ENCODE measurements at places on chromosomes 5 and 9.

GRCh38 chr5:160627921-160628618, 206.4 kb downstream of the PTTG1 start:
- DNase-seq, result no peak

GRCh38 chr5:96562614-96563013, 99.6 kb upstream of the CAST start:
- DNase-seq, result no peak

DNA sequence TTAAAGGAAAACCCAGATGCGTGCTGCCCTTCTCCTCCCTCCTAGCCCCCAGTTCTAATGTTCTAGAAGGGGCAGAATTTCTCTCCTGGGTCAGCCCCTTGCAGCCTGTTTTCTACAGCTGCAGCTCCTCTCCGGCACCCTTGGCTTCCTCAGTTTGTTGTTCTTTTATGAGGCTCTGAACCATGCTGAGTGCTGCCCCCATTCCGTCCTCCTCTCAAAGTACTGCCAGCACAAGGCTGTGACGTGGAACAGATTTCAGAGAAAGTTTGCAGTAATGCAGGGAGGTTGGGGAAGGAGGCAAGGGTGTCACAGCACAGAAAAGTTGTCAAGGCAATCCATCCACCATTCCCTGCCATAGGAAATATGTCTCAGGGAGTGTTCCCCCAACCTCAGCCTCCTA, 63.3 kb downstream of the RGS3 start:
- DNase-seq, result no peak

DNA sequence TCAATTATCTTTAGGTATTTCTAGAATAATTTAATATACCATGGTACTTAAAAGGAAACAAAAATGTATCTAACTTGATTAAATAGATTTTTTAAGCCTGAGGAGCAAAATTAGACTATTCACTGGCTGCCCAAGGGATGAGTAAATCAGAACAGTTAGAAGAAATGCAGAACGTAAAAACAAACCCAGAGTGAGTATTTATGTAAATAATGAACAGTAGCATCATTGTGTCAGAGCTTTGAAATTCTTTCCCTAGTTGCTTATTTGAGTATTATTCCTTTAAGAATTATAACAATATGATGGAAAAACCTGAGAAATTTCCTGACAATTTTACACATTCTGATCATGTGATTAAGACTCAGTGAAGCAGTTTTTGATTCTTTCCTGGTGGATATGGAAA, 200.9 kb downstream of the GDNF start:
- DNase-seq, result no peak

GRCh38 chr5:102758576-102758975, 3.5 kb downstream of the PAM start:
- DNase-seq, result no peak

DNA sequence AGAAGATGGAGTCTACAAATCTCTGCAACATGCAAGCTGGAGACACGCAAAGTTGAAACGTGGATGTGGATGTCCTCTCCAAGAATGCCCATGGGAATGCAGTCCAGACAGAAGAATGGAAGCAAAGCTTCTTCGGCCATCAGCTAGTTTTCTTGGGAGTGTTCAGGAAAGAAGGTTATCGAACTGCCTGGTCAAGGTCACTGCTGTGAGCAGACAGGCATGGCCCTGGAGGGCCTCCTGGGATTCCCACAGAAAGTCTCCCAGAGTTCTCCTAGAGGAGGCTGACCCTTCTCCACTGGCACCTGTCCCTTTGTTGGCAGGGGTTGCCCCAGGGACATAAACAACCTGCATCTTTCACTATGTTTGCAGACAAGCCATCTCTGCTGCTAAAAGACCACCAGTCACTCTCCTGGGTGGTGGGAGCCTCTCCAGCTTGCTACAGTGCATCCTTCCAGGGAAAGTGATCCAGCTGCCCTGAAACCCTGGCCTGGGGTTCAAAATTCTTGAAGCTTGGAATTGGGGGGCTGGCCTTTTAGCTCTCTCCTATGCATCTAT, 265.8 kb downstream of the SYK start:
- DNase-seq, result no peak

DNA sequence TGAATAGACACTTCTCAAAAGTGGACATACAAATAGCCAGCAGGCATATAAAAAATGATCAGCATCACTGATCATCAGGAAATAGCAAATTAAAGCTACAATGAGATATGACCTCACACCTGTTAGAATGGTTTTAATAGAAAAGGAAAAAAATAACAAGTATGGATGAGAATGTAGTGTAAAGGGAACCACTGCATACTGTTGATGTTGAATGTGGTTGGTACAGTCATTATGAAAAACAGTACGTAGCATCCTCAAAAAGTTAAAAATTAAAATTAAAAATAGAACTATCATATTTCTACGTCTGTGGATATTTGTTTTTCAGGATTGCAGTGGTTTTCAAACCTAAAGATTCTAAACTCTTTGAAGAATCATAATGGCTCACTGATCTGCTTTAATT, 215.1 kb upstream of the NREP start:
- no peak for DNase-seq

DNA sequence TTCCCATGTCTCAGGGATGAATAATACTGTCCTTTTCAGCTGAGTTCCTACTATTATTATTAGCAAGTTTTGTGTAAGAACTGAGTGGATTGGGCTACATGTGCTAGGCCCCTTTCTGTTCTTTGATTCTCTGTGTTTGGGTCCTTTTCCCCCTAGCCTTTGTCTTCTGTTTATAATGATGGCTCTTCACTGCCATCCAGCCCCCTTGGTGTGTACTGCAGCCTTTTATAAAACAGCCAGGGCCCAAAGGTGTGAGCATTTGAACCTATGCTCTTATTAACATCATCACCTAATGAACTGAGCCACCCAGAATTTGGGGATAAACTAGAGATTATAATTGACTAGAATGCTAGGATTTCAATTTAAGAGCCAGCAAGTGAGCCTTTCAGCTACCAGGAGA, 52.6 kb downstream of the PLAC8L1 start:
- no peak for DNase-seq

- DNase-seq, result no peak
Measured at GRCh38 chr5:56429110-56429561, 196.0 kb upstream of the ANKRD55 start.

GRCh38 chr5:156391139-156391538, 64.2 kb downstream of the SGCD start:
- no peak for DNase-seq

GRCh38 chr9:127724012-127724411, 8.1 kb downstream of the TTC16 start:
- DNase-seq, result no peak

GRCh38 chr5:67992923-67993322, 222.6 kb upstream of the PIK3R1 start:
- DNase-seq, result no peak

- DNase-seq, result no peak
Measured at GRCh38 chr5:154999865-155000264, 13.7 kb upstream of the KIF4B start.

DNA sequence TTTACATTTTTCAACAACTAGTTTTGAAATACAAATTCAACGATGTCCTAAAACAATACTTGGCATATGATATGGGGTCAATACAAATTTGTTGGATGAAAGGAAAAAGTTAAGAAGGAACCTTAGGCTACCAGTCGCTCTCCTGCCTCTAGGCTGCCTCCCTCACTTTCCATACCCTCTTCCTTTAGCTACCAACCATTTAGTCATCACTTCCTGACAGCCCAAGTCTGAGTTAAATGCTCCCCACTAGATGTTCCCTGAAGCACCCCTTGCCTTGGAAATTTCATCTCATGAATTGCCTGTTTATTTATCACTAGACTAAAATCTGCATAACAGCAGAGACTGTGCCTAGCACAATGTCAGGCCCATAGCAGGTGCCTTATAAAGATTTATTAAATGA, 2.7 kb upstream of the LARS1 start:
- DNase-seq, result no peak

- no peak for DNase-seq
Measured at GRCh38 chr9:70642341-70642740, 227.9 kb upstream of the KLF9 start.

GRCh38 chr9:115291841-115292240, 173.9 kb upstream of the TNC start:
- DNase-seq, result no peak

DNA sequence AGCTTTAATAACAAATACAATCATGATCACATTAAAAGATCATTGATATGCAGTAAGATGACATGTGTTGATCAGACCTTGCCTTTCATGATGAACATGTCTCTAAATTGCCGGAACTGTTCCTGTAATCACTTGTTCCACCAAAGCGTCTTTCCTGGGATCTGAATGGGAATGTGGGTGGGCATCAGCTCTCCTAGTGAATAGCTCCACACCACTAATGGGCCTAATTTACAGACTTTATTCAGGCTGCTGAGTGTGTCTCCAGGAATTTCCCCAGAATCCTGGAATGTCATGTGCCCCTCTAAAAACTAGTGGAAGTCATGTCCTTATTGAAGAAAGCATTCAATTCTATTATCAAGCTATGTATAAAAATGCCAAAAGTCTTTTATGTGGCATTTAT, 765.1 kb upstream of the CTNND2 start:
- no peak for DNase-seq

DNA sequence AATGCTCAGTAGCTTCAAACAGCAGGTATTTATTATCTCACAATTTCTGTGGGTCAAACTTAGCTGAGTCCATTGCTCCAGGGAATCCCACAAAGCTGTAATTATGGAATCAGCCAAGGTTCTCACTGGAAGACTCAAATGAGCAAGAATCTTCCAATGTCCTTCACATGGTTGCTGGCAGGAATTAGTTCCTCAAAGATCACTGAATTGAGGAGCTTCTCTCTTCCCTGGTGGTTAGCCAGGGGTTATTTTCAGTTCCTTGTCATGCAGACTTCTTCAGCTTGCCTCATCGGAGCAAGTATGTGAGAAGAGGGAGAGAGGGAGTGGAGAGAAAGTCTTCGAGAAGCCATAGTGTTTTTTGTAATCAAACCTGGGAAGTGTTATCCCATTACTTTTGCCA, 2331.9 kb downstream of the MAT2B start:
- DNase-seq, result no peak

- DNase-seq, result no peak
Measured at GRCh38 chr5:164119806-164120447, 614.5 kb downstream of the MAT2B start.

GRCh38 chr5:15601274-15601673, 101.3 kb downstream of the FBXL7 start:
- no peak for DNase-seq

GRCh38 chr9:130026583-130027340, 16.2 kb downstream of the FNBP1 start:
- DNase-seq, result no peak

GRCh38 chr5:178473854-178474253, 116.3 kb downstream of the COL23A1 start:
- no peak for DNase-seq

GRCh38 chr9:105864248-105864898, 170.0 kb downstream of the TMEM38B start:
- DNase-seq, result no peak

DNA sequence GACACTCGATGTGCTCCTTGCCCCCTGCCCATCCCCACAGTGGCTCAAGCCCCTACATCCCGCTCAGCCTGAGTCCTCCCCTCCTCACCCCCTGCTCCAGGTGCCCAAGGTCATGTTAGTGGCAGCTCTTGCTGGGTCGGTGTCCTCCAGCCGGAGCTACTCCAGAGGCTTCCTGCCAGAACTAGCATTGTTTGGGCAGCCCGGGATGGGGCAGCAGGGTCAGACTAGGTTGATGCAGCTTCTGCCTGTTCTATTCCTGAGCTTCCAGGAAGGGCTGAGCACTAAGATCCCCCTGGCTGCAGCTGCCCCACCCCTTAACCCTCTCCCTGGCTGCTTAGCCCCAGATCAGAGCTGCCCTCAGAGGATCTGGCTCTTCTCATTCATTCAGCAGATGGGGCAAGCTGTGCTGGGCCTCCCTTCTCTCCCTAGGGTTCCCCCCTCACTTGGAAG, 671 bp downstream of the RGS14 start:
- DNase-seq, result no peak

- no peak for DNase-seq
Measured at GRCh38 chr5:142823806-142824205, 53.6 kb downstream of the ARHGAP26 start.

GRCh38 chr9:68482548-68482947, 58.1 kb downstream of the TMEM252 start:
- DNase-seq, result no peak

- DNase-seq, result no peak
Measured at GRCh38 chr9:113269871-113270270, 5.5 kb downstream of the CDC26 start.

DNA sequence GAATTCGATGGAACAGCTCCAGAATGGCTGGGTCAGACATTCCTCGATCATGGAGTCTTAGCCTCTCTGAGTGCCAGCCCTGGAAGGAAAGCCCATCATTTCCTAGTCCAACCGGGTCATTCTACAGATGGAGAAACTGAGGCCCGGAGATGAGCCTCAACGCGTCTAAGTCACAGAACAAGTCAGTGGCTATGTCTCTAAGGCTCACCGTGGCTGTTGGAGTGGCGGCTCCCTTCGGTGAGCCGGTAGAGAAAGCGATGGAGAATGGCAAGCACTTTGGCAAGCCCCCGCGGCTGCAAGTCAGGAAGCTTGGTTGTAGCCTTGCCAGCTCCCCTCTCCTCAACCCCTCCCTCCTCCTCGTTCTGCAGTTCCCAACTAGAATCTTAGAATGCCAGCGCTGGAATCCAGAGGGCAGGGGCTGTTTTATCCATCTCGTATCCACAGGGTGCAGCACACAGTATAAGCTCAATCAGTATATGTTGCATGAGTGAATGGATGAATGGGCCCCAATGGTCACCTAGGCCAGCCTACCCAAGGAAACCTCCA, 438 bp upstream of the ARSI start:
- no peak for DNase-seq

DNA sequence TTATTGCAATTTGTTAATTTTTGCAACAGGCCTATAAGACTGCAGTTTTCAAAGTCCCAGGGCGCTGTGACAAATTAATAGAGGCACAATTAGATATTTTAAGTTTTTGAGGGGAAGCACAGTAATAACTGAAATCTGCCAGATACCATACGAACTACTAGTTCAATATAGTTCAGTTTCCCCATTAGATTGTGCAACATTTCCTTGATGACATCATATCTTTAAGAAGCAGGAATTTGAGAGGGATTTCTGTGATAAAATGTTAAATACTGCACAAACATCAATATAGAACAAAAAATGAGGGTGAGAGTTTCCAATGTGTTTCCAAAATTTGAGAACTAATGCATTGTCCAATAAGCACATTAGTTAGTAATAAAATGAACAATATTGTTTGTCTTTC, 56.7 kb upstream of the GRIN3A start:
- no peak for DNase-seq

DNA sequence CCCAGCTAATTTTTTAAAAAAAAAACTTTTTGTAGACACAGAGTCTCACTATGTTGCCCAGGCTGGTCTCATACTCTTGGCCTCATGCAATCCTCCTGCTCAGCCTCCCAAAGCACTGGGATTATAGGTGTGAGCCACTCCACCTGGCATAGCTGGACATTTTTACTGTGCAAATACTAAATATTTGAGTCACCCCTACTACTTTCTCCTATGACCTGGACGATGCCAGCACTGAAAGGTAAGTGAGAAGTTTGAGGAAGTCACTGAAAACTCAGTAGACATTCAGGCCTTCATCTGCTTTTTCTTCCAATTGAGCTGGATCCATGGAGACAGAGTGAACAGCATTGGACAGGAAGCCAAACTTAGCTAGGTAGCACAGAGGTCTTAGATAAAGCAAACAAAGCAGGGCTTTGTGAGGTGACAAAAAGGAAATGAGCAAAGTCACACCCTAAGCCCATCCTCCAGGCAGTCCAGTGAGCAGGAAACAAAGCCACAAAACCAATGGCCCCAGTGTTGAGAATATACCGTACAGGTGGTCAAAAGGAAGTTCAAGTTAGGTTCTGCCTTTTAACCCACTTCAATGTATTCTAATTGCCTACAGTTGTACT, 192.6 kb upstream of the RASA1 start:
- no peak for DNase-seq

GRCh38 chr9:121071756-121072421, 2.9 kb upstream of the CNTRL start:
- peak; percentile 50 for DNase-seq

Measured in CD4-positive, alpha-beta memory T cell (primary cell).